ENCODE measurements at places on chromosomes 7 and 10.

GRCh38 chr7:153193144-153193595, 433.6 kb downstream of the ACTR3B start:
- DNase-seq, result no peak

DNA sequence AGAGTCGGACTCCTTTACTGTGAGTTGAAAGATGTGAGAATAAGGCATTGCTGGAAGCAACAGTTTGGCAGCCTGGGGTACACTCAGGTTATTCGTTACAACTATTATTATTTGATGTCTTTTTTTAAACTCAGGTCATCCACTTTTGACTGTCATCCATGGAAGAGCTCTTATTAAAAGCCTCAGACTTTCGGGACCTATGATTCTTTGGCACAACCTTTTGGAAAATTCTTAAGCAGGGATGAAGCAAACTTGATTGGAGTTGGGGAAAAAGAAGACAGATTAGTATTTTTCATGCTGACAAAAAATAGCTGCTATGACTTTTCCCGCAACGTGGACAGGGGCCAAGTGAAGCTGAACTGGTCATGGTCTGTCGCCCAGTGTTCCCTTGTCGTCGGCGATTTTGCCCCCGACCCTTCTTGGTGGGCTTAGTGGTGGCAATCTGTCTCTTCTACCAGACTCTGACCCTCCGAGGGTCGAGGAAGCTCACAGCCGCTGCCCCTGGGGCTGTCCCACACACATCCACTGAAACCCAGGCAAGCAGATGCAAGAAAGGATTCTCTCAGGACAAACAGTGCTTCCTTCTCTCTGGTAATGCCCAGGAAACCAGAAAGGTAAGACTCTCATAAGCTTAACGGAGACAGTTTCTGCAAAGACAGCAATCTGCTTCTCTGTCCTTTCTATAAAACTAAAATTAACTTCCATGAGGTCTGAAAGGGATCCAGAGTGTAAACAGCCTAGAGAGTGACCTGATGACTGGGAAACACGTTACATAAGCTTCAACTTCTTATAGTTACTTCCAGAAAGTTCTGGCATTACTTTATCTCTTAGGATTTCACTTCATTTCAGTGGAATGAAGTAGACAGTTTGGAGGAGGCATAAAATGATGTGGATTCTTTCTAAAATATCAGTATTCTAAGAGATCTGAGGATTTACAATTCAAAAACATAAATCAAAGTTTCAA, 1.0 kb downstream of the CPED1 start:
- DNase-seq, result no peak

DNA sequence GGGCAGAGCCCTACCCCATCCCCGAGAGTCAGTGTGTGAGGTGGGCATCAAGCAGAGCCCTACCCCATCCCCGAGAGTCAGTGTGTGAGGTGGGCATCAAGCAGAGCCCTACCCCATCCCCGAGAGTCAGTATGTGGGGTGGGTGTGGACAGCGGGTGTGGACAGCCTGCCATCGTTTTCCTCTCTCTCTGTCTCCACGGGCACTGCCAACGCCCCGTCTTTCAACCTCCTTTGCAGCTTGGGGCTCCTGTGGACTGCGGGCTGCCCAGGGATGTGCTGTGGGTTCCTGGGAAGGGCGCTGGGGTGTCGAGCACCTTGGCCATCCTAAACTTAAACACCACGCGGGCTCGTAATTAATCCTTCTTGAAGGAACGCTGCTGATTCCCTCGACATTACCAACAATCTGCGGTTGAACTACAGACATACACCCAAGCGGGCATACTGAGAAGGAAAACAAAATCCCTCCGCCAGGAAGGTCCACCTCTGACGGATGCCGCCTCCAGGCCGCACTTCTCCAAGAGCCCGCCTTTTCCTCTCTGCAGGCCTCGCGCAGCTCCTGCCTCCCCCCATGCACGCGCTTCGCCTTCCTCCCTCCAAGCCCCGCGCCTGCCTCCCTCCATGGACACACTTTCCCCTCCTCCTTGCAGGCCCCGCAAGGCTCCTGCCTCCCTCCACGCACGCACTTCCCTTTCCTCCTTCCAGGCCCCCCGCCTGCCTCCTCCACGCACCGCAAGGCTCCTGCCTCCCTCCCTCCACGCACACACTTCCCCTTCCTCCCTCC, 65.1 kb downstream of the ADARB2 start:
- no peak for DNase-seq

GRCh38 chr10:29039677-29040189, 249.1 kb upstream of the LYZL1 start:
- DNase-seq, result peak; percentile 59

DNA sequence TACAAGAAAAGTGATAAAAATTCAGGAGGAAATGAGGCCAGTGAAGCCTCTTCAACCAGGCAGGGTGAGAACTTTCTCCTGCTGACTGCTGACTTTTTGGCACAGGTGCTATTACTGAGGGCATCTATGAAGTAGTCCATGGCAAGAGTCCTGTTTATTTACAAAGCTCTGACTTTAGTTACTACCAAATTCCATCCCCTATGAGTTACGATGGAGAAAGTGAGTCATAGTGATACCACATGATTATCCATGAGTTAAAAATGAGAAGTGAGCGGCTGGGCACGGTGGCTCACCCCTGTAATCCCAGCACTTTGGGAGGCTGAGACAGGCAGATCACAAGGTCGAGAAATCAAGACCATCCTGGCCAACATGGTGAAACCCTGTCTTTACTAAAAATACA, 19.9 kb downstream of the CCDC3 start:
- peak; percentile 7 for DNase-seq

- no peak for DNase-seq
Observed at GRCh38 chr10:112601214-112602090, 154.4 kb downstream of the VTI1A start.

GRCh38 chr10:24235471-24235870, 26.5 kb downstream of the KIAA1217 start:
- DNase-seq, result no peak

GRCh38 chr10:34491678-34492077, 323.4 kb downstream of the PARD3 start:
- DNase-seq, result no peak

DNA sequence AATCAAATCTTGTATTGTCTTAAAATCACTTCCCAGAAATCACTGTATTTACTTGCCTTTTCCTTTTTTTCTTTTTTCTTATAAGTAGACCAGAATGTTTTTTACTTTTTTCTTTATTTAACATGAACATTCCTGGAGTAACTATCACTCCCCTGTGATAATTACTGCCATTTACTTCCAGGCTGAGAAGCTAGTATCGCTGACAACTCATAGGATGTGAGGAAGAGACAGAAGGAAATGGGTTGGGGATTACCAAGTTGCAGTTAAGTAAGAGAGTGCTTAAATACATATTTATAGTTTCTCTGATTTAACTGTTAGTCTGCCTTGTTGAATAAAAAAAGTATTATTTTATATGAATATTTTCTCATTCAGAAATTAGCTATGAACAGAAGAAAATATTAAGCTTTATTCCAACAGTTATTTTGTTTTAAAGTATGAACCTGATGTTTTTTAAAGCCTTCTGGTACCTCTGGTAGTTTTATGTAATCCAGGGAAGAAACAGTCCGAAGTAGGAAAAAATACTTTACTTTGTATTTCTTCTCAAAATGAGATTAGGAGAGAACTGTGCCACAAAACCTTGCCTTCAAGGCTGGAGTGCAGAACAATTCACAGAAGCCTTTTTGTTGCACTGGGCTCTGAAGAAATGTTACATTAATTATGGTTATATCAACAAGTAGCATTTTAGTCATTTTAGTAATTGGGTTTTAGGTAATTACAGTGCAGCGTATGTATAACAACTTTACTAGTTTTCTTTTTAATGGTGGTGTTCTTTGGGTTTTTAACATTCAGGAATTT, 72.8 kb downstream of the SHOC2 start:
- DNase-seq, result no peak

GRCh38 chr7:45690762-45691150, 116.6 kb downstream of the ADCY1 start:
- no peak for DNase-seq

- no peak for DNase-seq
Observed at GRCh38 chr7:34080513-34080912, 175.2 kb downstream of the BMPER start.

GRCh38 chr10:24404567-24404966, 195.6 kb downstream of the KIAA1217 start:
- DNase-seq, result no peak

- no peak for DNase-seq
Observed at GRCh38 chr7:39528849-39529248, 37.4 kb upstream of the YAE1 start.

GRCh38 chr7:44059219-44060090, 5.9 kb downstream of the PGAM2 start:
- DNase-seq, result no peak

- no peak for DNase-seq
Observed at GRCh38 chr7:149764481-149765398, 8.6 kb downstream of the ZNF467 start.

DNA sequence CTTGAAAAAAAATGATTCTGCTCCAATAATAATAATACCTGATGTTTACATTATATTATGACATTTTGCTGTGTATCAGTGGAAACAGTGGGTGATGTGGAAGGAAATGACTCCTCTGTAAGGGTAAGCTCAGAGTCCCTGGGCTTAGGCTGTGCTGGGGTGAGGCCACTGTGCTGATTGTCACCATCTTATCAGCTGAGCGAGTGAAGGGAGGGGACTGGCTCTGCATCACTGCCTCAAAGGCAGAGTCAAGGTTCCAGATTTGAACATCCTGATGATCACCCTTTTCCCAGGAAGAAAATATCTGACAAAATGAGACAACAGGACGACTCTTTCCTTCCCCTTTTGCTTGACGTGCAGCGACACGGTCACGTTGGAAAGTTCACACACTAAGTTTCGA, 24.0 kb upstream of the HABP2 start:
- no peak for DNase-seq

DNA sequence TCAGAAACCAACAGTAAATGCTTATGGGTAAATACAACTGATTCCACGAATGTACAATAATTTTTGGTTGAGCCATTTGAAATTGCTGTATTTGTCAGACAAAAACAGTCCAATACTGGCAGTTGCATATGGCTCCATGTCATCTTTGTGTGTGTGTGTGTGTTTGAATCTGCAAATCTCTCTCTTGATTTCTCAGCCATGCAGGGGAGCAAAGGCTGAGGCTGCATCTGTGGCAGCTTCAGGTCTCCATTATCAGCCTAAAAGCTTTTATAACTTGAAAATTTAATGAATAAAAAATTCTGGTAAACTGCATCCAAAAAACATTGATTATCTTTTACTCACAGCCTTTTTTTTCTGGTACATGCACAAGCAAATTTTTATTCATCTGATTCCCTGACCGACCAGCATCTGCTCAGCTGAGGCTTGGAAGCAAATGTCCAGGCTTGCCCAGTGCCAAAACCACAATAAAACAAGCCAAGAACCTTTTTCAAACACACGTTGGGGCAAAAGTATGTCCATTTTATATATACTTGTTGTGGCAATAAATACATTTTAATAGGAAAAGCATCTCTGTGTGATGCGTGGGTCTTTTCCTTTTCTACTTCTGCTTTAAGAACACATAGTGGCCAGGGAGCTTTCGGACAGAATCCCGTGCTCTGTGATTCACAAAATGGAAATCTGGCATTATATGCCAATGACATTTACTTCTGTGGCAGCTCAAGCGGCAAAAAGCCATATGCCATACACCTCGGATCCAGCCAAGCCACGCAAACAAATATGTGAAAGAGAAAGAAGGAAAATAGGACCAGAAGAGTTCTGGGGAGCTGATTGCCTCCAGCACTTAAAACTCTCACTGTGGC, 275.6 kb upstream of the AOAH start:
- DNase-seq, result peak; percentile 9

DNA sequence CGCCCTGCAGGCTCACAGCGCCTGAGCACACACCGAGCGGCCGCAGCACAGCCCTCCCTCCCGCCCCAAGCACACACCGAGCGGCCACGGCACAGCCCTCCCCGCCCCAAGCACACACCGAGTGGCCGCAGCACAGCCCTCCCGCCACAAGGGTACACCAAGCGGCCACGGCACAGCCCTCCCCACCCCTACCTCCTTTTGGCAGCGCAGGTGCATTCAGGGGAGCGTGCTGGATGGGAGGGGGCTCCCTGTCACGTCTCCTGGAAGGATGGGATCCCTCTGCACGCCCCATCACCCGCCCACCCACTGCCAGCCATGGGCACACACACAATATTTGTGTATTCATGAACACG, 482.6 kb downstream of the DNAJB6 start:
- no peak for DNase-seq

DNA sequence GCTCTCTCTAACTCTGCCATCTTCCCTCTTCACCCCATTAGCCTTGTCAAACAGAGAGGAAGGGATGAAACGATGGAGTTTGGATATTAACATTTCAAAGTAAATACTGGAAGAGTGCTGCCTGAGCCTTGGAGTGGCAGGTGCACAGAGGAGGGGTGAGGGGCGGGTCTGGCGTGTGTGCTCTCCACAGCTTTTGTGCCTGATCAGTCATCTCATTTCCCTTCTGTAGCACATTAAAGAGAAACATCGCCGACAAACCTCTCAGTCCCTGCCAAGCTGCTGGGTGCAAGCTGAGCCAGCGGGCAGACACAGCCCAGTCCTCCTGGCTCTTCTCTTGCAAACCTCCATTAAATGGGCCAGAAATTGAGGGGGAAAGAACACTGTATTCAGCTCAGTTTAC, 76.2 kb downstream of the SLIT1 start:
- no peak for DNase-seq

- no peak for DNase-seq
Observed at GRCh38 chr10:120656107-120656506, 195.1 kb upstream of the WDR11 start.

- DNase-seq, result no peak
Observed at GRCh38 chr7:70627461-70627860, 504.5 kb upstream of the GALNT17 start.

GRCh38 chr7:143444063-143444782, 970 bp downstream of the TAS2R60 start:
- DNase-seq, result no peak

GRCh38 chr10:1057106-1057657, 997 bp downstream of the WDR37 start:
- no peak for DNase-seq

- no peak for DNase-seq
Observed at GRCh38 chr7:29971566-29972314, 17.9 kb downstream of the SCRN1 start.

- no peak for DNase-seq
Observed at GRCh38 chr7:134434701-134435100, 24.2 kb downstream of the AKR1B1 start.

GRCh38 chr10:130817046-130817624, 494.4 kb downstream of the TCERG1L start:
- no peak for DNase-seq

Measured in stromal cell of bone marrow (primary cell).